ENCODE measurements at places on chromosomes 12 and 14.
A peak's percentile ranks its signal among the peaks of the same experiment; 100 is the strongest.

DNA sequence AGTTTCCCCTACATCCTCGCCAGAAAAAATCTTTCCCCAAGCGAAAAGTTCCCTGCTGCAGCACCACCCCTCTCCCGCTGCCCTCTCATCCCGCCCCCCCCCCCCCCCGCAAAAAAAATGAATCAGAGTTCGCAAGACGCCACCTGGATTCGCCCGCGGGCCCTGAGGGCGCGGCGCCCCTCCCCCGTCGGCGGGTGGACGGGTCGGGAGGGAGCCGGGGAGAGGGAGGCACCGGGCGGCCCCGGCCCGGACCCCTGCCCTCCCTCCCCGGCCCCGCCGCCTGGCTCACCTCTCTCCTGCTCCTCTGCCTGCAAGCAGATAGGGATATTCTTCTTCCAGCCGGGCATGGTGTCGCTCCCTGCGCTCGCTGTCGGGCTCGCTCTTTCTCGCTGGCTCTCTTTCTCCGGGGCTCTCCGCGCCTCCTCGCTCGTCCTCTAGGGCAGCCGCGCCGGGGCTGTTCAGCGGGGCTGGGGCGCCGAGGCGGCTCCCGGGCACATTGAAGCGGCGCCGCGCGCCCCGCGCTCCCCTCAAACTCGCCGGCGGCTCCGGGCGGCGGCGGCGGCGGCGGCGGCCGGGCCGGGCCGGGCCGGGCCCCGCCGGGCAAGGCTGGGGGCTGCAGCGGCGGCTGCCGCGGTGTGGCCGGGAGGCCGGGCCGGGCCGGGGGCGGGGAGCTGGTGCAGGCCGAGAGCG lies 200.3 kb upstream of the CAND1 start:
- DNase-seq: peak; percentile 80

DNA sequence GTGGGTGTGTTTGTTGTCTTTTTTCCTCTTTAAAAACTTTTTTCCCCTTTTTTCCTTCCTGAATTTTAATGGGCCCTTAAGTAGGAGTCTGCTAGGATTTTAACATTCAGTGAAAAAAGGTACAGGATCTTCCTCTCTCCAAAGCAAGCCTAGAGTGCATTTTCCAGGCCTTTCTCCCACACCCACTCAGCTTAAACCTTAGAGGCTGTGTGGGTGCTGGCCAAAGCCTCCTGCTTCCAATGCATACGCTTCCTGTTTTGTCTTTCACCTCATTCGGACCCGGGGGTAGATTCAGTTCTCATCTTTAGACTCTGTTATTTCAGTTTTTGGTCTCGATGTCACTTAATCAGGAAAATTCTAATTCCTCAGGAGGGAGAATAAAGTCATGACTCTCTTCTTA lies 51.2 kb downstream of the TMEM30B start:
- DNase-seq: no peak

GRCh38 chr12:34388636-34389377 lies 366.5 kb downstream of the ALG10 start:
- no peak for DNase-seq

DNA sequence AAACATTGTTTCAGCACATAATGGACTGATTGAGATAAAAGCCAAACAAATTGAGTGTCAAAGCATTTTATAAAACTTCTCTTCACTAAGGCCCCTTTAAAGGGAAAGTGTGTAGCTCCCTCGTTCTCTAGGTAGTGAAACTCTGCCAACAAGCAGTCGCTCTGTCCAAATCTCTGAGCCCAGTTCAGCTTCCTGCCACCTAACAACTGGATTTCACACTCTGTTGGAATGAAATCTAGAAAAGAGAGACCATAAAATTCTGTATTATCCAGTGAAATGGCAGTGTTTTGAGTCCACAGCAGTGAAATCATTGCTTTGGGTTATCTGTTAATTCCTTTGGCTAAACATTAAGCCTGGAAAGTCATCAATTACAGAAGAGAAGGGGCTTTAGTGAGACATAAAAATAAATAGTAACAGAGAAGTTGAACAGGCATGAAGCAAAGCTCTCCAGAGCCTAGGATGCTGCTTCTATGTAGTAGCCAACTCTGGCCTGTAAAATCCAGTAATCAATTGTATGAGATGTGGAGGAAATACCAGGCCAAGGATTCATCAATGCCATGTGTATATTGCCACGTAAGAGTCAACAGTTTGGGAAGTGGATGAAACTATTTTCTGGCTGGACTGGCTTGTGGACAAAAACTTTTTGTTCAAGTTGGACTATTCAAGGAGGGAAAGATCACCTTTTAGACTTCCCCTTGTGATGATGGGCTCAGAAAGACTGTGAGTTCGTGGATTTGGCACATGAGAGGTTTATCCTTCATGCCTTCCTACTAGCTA lies 122.5 kb downstream of the WIF1 start:
- no peak for DNase-seq

DNA sequence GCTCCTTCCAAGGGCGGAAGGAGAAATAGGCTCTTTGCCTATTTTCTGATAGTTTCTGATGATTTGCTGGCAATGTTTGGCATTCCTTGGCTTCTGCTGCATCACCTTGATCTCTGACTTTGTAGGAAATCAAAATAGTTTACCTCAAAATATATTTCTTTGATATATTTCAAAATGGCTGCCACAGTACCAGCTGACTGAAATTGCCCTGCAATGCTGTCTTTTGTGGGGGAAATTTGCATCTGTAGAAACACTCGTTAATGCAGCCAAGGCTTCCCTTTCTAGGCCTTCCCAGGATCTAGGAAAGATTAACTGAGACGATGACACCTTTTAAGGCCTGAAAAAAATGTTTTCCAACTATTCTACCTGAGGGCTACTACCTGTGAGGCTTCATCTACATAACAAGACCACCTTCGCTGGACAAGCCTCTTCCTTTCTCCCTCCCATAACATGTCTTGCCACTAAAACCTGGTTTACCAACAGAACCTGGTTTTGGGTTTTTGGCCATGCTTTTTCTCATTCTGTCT lies 212.8 kb upstream of the SSTR1 start:
- peak; percentile 14 for DNase-seq

DNA sequence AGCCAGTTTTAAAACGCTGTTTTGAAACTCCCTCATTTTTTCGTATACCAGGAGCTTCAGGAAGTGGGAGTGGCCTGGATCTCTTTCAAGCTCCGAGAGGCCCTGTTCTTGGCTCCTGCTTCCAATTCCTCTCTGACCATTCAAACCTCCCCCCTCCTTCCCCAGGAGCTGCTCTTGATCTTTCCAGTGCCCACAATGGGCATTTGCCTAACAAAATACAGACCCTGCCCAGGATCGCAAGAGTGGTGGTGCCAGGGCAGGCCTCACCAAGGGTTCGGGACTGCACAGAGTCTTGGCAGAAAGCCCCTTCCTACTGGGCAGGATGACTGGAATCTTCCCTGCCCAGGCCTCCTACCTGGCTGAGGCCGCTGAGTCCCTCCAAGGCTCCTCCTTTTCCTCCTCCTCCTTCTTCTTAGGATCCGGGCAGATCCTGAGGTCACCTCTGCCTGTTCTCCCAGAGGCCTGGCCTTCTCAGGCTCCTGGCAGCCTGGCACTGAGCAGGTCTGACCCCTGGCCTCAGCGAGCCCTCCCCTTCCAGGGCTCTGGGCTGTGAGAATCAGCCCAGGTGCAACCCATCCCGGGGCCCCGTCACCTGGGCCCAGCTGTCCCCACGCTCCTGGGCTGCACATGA lies 46.9 kb upstream of the NOS1 start:
- peak; percentile 48 for DNase-seq

DNA sequence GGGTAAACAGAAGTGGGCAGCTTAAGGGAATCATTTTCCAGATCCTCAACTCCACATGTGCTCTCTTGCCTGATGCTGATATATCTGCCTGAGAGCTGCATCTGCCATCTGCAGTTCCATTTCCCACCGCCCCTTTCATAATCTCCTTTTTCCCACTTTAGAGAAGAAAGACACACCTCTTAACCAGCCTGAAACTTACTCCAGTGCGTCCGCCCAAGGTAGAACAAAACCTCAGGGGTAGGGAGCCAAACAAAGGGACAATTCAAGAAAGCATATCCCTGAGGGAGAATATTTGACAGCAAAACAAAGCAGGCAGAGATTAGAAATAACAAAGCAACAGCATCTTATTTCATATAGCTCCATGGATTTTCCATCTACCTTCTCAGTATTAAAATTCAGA lies 4.3 kb downstream of the MDM1 start:
- DNase-seq: no peak

DNA sequence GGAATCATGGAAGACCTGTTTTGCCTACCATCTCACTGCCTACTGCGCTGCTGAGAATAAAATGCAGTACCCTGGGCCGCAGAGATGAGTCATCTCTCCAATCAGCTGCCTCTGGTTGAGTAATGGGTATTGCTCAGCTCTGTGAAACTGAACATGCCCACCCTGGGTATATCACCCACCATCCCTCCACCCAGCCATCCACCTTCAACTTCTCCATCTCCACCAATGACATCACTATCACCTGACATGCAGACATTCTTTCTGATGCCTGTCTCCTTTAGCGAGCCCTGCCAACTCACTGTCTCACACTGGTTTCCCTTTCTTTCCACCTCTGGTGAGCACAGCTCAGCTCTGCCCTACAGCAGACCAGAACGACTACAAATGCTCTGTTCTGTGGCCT lies 33.6 kb downstream of the E2F7 start:
- DNase-seq: no peak

DNA sequence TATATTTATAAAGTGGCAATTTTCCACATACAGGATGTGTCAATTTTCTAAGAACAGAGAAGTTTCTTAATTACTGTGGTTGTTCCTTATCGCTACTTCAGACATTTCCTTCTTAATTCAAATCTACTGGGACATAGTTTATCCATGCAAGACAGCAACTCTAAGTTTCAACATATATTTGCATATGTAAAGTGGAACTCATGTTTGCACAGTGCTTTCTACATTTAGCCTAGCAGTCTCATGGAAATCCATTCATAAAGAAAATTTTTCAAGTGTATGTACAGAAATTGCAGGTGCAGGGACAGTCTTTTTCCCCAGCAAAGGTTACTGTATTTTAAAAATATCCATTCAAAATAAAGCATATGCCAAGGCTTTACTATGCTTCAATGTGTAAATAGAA lies 956.7 kb upstream of the SEL1L start:
- DNase-seq: no peak

- no peak for DNase-seq
Measured at GRCh38 chr14:32559590-32559989, 230.5 kb downstream of the AKAP6 start.

DNA sequence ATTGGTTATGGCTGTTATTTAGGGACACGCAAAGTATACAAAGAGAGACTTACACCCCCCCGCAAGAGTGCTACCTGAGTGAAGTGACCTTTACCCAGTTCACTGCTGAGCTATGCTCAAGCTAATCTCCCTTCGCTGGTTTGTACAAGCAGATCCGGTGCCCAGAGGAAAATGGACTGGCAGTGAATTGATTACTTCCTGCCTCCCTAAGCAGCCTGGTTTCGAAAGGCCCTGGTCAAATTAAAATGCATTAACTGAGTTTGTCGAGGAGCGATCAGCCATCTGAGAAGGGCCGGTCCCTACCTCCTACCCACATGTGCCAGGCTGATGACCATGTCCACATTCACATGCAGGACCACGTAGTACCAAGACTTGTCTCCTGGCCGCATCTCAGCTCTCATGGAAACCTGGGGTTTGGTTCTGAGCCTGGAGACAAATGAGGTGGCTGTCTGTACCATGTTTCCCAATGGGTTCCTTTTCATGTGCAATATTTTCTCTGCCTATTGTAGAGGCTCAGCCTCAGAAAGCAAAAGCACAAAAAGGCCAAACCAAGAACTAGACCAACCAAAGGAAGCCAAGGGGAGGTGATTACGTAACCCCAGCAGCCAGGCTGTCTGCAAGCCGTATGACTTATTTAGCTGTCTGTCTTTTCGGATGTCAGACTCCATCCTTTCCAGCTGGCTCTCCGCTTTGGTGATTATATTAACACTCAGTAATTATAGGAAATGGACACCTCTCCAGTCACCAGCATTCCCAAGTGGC lies 284.7 kb upstream of the PWP1 start:
- DNase-seq: no peak

DNA sequence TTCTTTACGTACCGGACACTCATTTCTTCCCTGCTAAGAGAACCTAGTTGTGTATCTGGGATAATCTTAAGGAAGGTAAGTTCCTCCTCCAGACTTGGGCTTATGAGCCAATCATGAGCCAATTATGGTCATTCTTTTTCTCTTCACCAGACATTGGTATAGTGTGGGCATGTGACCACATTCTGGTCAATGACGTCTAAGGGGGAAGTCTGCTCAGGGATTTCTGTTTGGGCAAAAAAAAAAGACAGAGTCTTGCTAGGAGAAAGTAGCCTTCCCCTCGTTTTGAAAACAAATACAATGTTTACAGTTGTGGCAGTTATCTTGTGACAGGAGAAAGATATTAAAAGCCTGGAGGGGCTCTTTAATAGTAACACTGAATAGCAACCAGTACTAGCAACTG lies 20.1 kb upstream of the PLXNC1 start:
- DNase-seq: no peak

- DNase-seq: no peak
Measured at GRCh38 chr14:89209558-89209957, 207.5 kb downstream of the FOXN3 start.

All from iPS-NIHi11 (cell line).